Naive thymus-derived CD8-positive, alpha-beta T cell (primary cell): ENCODE measurements at places on chromosomes 3 and 15.

DNA sequence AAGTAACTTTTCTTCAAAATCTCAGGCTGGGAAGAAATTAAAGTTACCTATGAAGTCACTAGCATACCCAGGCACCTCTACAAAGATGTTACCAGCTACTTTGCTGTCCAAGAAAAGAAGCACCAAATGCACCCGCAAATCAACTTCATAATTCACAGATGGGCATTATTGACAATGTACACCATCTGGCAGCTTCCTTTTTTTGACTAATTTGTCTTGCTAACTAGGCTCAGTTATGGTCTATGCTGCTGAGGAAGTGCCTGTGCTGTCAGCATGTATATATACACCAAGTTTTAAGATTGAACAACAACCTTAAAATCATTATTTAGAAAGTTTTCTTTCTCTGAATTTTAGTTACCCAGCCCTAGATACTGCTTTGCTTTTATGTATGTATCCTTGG lies 93.8 kb downstream of the NSUN3 start:
- no peak overlapping the region for H3K4me3 ChIP-seq
- peaks cover 8% of the 10 kb centered on the region for H3K27me3 ChIP-seq
- no peak for DNase-seq
- no peak overlapping the region for H3K27ac ChIP-seq

DNA sequence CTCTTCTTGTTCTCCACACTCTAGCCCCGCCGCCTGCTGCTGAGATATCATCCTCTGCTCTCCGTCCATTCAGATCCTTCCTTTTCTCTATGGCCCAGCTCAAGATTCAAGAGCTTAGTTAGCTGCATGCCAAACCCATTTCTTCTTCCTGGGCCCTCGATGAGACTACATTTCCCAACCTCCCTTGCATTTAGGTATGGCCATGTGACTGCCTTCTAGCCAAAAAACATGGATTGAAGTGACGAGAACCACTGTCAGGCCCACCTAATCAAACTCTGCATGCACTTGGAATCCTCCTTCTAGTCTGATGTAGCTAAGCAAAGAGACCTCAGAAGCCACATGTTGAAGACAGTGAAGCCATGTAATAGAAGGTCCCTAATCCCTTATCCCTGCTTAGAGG lies 308.2 kb downstream of the VPS13C start:
- H3K4me1 ChIP-seq, result no peaks in the 10 kb centered on the region
- H3K27ac ChIP-seq, result no peak overlapping the region
- no peak overlapping the region for H3K4me3 ChIP-seq
- no peaks in the 10 kb centered on the region for H3K36me3 ChIP-seq
- DNase-seq, result no peak

GRCh38 chr3:10706156-10706739 lies 109.8 kb upstream of the SLC6A11 start:
- H3K4me1 ChIP-seq, result peaks cover 7% of the 10 kb centered on the region
- H3K27ac ChIP-seq, result peak overlapping the region; percentile 18
- H3K36me3 ChIP-seq, result no peaks in the 10 kb centered on the region
- no peak for DNase-seq

GRCh38 chr3:74897006-74897405 lies 282.5 kb upstream of the CNTN3 start:
- H3K36me3 ChIP-seq, result no peaks in the 10 kb centered on the region
- no peaks in the 10 kb centered on the region for H3K4me1 ChIP-seq
- DNase-seq, result no peak
- H3K4me3 ChIP-seq, result no peak overlapping the region
- H3K27me3 ChIP-seq, result no peaks in the 10 kb centered on the region

GRCh38 chr3:32302601-32303398 lies 64.3 kb downstream of the CMTM8 start:
- H3K36me3 ChIP-seq, result no peaks in the 10 kb centered on the region
- H3K4me3 ChIP-seq, result peak overlapping the region; percentile 52
- no peaks in the 10 kb centered on the region for H3K27me3 ChIP-seq
- no peak for DNase-seq
- peaks cover 33% of the 10 kb centered on the region for H3K4me1 ChIP-seq

- DNase-seq, result no peak
- H3K36me3 ChIP-seq, result no peaks in the 10 kb centered on the region
- peaks cover 9% of the 10 kb centered on the region for H3K27me3 ChIP-seq
- no peaks in the 10 kb centered on the region for H3K4me1 ChIP-seq
Observed at GRCh38 chr15:54571576-54571975, 593.3 kb downstream of the UNC13C start.

- H3K27me3 ChIP-seq, result no peaks in the 10 kb centered on the region
- H3K36me3 ChIP-seq, result no peaks in the 10 kb centered on the region
- H3K4me1 ChIP-seq, result peaks cover 35% of the 10 kb centered on the region
- no peak overlapping the region for H3K4me3 ChIP-seq
Observed at GRCh38 chr15:74664028-74664616, 31.7 kb downstream of the EDC3 start.

DNA sequence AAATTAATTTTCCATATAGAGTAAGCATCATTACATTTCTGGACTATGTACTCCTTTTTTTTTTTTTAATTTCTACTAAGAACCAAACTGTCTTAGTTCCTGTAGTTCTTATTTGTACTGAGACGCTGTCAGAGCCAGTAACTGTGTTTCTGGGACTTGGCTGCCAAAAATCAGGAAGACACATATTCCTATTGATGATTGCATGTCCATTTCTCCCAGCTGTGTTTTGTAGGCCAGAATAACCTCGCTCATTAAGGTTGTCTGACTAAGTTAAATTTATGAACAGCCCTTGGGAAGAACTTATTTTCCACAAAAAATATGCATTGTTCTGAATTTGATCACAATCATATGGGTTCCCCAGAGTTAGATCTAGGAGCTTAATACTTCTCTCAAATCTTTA lies 29.5 kb downstream of the PLSCR5 start:
- DNase-seq, result no peak
- no peak overlapping the region for H3K4me3 ChIP-seq
- no peaks in the 10 kb centered on the region for H3K36me3 ChIP-seq
- no peak overlapping the region for H3K27ac ChIP-seq
- H3K4me1 ChIP-seq, result no peaks in the 10 kb centered on the region
- H3K27me3 ChIP-seq, result peaks cover under 1% of the 10 kb centered on the region

DNA sequence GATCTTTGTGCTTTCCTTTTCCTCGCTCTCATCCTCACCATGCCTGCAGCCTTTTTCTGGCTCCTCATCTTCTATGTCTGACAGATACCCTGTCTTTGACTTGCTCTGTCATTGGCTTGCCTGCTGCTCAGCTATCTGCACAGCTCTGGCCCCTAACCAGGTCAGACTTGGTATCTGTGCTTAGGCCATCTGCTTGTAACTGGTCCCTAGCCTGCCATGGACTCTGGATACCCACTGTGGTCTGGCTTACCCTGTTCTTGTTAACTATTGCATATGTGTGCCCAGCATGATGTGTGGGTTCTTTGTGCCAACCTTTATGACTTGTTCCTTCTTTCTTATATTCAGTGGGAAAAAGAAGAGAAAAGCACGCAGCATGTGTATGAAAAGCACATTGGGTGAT lies 109.7 kb upstream of the ROPN1 start:
- no peak overlapping the region for H3K27ac ChIP-seq
- H3K4me3 ChIP-seq, result no peak overlapping the region
- H3K36me3 ChIP-seq, result no peaks in the 10 kb centered on the region
- peaks cover 12% of the 10 kb centered on the region for H3K27me3 ChIP-seq
- no peak for DNase-seq

GRCh38 chr3:173547070-173547469 lies 149.5 kb downstream of the NLGN1 start:
- H3K27me3 ChIP-seq, result no peaks in the 10 kb centered on the region
- no peak overlapping the region for H3K4me3 ChIP-seq
- no peaks in the 10 kb centered on the region for H3K4me1 ChIP-seq
- no peak for DNase-seq

- no peaks in the 10 kb centered on the region for H3K36me3 ChIP-seq
- DNase-seq, result no peak
- no peaks in the 10 kb centered on the region for H3K27me3 ChIP-seq
- peak overlapping the region; percentile 99 for H3K27ac ChIP-seq
- no peak overlapping the region for H3K4me3 ChIP-seq
- H3K4me1 ChIP-seq, result peaks cover 15% of the 10 kb centered on the region
Observed at GRCh38 chr15:90402767-90403166, 14.7 kb downstream of the IQGAP1 start.

- H3K36me3 ChIP-seq, result peaks cover 59% of the 10 kb centered on the region
- peaks cover 62% of the 10 kb centered on the region for H3K4me1 ChIP-seq
- DNase-seq, result no peak
- H3K4me3 ChIP-seq, result peak overlapping the region; percentile 10
- peak overlapping the region; percentile 92 for H3K27ac ChIP-seq
Observed at GRCh38 chr3:36893137-36893557, 51.7 kb downstream of the TRANK1 start.

GRCh38 chr3:136838641-136839555 lies 20.0 kb downstream of the SLC35G2 start:
- no peak overlapping the region for H3K4me3 ChIP-seq
- H3K36me3 ChIP-seq, result peaks cover 19% of the 10 kb centered on the region
- no peak for DNase-seq
- no peak overlapping the region for H3K27ac ChIP-seq
- H3K27me3 ChIP-seq, result no peaks in the 10 kb centered on the region

- H3K4me3 ChIP-seq, result no peak overlapping the region
- H3K27me3 ChIP-seq, result peaks cover 7% of the 10 kb centered on the region
- DNase-seq, result no peak
- no peaks in the 10 kb centered on the region for H3K36me3 ChIP-seq
Observed at GRCh38 chr3:8255725-8256124, 245.9 kb upstream of the LMCD1 start.

DNA sequence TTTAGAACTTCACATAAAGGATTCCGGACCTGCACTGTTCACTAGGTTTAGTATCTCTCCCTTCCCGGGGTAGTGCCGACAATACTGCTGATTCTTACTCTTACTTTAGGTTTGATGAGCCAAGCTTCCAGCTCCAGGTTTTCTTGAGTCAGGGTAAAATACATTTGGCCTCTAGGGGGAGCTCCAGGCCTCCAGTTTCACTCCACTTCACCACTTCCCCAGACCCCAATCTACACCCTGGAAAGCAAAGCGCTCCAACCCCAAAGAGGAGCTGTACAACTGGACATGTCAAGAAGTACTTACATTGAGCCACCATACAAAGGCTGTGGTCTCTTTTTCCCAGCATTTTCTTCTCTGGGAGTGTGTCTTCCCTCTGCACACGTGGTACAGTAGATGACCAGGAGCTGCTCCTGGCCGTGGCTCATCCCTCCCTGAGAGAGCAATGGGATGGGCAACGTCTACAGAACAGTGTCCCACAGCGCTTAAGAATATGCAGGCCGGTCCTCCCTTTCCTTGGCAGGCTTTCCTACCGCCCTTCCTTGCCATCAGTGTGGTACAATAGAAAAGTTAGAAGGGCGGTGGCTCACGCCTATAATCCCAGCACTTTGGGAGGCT lies 93.9 kb upstream of the CCDC80 start:
- no peaks in the 10 kb centered on the region for H3K36me3 ChIP-seq
- no peak overlapping the region for H3K4me3 ChIP-seq
- peaks cover 45% of the 10 kb centered on the region for H3K4me1 ChIP-seq
- peak; percentile 62 for DNase-seq
- H3K27me3 ChIP-seq, result no peaks in the 10 kb centered on the region
- H3K27ac ChIP-seq, result no peak overlapping the region

DNA sequence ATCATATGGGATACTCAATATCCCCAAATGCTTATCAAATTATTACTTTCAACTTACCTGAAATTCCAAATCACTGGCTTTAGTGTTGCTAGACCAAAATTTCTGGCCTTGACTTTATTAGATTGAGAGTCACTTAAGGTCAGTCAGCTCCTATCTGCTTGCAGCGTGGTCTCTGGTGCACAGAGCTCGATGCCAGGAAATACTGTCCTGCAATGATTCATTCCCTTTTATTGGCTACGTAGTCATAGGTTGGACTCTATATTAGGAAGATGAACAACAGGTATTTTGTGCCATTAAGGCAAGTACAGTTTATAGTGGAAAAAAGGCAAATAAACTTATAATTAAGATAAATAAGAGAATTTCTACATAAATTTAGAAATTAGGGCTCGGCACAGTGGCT lies 378.6 kb upstream of the MCTP2 start:
- H3K27me3 ChIP-seq, result peaks cover 16% of the 10 kb centered on the region
- no peak overlapping the region for H3K4me3 ChIP-seq
- no peaks in the 10 kb centered on the region for H3K36me3 ChIP-seq
- no peak for DNase-seq
- H3K27ac ChIP-seq, result no peak overlapping the region
- no peaks in the 10 kb centered on the region for H3K4me1 ChIP-seq

DNA sequence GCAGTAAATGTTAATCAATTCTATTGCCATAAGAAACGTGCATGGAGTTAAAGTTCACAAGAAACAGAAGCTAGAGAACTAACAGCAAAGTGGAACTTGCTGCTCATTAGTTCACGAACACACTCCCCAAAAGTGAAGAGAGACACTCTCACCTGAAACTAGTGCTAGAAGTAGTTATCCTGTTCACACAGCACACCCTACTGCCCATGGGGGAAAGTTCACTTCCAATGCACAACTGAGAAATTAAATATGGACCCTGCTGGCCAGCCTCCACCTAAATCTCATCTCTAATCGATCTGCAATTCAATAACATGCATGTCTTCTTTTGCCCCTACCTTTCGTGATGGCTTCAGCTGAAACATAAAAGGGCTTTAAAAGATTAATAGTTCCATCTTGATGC lies 39.4 kb upstream of the FRMD4B start:
- H3K27ac ChIP-seq, result no peak overlapping the region
- peaks cover 4% of the 10 kb centered on the region for H3K27me3 ChIP-seq

DNA sequence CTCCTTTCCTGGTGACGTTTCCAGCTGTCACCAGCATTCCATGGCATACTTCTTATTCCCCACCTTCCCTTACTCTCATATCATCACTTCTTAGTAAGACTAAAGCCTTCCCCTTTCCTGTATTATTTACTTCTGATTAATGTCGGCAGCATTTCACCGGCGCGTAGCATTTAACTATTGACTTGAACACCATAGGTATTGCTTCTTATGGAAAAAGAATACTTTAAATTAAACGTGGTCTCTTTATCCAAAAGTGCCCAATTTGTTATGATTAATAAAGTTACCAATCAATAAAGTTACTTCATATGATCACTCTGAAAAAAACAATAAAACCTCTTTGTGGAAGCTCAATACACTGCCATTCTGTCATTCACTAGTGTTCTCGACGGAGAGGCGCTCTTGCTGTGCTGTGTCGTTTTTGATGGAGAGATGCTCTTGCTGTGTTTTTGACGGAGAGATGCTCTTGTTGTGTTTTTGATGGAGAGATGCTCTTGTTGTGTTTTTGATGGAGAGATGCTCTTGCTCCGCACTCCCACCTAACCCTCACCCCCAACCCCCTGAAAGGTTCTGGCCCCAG lies 165.0 kb downstream of the XXYLT1 start:
- no peak for DNase-seq
- H3K27ac ChIP-seq, result no peak overlapping the region
- H3K4me1 ChIP-seq, result peaks cover 10% of the 10 kb centered on the region
- no peaks in the 10 kb centered on the region for H3K27me3 ChIP-seq
- H3K36me3 ChIP-seq, result no peaks in the 10 kb centered on the region

DNA sequence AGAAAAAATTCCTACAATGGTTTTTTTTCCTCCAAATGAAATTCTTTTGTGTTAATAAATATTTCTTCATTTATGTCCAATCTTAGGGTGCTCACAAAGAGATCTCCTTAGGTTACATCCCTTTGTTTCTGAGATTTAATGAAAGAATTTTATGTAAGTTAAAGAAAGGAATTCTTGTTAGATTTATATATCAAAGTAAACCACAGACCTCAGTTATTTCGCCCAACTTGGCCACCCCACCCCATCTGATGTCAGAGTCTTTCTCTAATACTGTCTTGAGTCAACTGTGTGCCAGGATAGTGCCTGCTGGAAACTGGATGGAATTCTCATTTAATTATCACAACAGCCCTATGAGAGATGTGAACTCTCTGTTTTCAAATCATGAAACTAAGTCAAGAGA lies 259.9 kb downstream of the OPA1 start:
- no peak overlapping the region for H3K4me3 ChIP-seq
- H3K27ac ChIP-seq, result no peak overlapping the region
- no peaks in the 10 kb centered on the region for H3K36me3 ChIP-seq
- H3K27me3 ChIP-seq, result no peaks in the 10 kb centered on the region
- no peak for DNase-seq
